ENCODE measurements at places on chromosomes 5 and 9. TPM values are rescaled to one million over a fixed set of nuclear protein-coding genes. Genes with fewer than 3 reads are reported as not detected.
A peak's percentile ranks its signal among the peaks of the same experiment; 100 is the strongest.

FBLL1 gene
- 0.21 TPM for total RNA-seq

SYNPO gene
- total RNA-seq: not detected

ANKRD34B gene
- total RNA-seq: not detected

DOCK8 gene
- total RNA-seq: 386 TPM

DNA sequence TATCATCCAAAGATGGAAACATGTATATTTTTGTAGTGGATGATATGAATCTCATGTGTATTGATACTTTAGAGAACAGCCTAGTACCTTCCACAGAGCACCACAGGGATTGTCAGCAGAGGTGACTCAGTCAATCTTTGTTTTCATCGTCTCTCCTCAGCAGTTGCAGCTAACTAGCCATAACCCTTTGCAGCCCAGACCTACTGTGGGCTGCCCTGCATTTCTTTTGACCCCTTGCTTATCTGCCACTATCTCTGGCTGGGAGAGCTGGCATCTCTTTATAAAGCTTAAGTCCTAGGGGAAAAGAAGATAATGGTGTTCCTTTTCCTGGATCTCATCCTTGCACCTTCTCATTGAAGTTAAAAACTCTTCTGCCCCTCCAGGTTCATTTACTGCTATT is 28.7 kb downstream of the HMGCR start:
- no peak for DNase-seq
- no peaks in the 10 kb centered on the region for H3K27me3 ChIP-seq
- no peak overlapping the region for H3K27ac ChIP-seq
- H3K4me1 ChIP-seq: no peaks in the 10 kb centered on the region
- no peak overlapping the region for H3K4me3 ChIP-seq

DNA sequence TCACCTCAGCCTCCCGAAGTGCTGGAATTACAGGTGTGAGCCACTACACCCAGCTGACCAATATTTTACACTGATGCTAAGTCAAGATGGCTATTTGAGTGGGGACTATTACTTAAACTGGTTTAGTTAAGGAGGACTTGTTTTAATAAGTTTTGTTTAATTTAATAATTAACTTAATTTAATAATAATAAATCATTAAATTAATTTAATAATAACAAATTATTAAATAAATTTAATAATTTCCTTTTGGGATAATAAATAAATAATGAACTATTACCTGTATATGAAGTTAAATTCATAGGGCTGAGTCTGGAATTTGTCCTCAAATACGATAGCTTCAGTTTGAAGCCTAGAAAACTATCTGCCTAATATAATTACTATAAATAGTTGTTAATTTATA is 665.1 kb upstream of the COX7C start:
- H3K27ac ChIP-seq: no peak overlapping the region
- no peaks in the 10 kb centered on the region for H3K27me3 ChIP-seq
- no peak overlapping the region for H3K4me3 ChIP-seq
- DNase-seq: no peak

DNA sequence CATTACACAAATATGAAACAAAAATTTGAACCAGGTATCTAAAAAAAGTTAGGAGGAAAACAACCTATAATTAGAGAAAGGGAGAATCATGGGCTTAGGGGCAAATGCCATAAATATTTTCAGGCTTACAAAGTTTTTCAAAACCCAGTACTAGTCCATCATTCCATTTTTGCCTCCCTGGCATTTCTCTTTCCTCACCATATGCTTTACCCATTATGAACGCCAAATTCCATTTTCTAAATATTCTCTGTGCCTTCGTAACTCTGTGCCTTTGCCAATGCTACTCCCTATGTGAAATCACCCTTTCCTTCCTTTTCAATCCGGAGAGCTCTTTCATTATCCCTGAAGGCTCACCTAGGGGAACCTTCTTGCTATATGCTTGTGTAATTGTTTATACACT is 434.1 kb downstream of the ZSWIM6 start:
- H3K4me3 ChIP-seq: no peak overlapping the region
- no peak overlapping the region for H3K27ac ChIP-seq
- H3K27me3 ChIP-seq: no peaks in the 10 kb centered on the region
- DNase-seq: no peak
- H3K4me1 ChIP-seq: no peaks in the 10 kb centered on the region

GRCh38 chr5:16768184-16768583 is 151.4 kb upstream of the RETREG1 start:
- DNase-seq: no peak
- no peak overlapping the region for H3K4me3 ChIP-seq
- H3K27ac ChIP-seq: no peak overlapping the region
- no peaks in the 10 kb centered on the region for H3K4me1 ChIP-seq

DNA sequence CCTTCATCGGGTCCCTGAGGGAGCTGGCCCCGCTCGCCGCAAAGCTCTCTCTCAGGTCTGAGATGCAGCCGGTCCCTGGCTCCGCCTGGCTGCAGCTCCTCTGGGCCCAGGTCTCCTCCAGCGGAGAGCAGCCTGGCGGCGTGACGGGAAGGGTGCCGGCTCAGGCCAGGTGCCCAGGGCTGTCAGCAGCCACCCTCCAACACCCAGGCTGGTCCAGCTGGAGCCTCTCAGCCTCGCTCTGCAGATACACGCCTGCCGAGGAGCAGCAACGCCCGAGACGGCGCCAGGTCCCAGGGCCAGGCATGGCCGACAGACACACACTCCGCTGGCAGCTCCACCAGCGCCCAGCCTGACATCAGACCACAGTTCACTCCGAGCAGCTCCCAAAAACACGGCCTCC is 25.6 kb downstream of the FAM163B start:
- no peaks in the 10 kb centered on the region for H3K36me3 ChIP-seq
- H3K4me1 ChIP-seq: no peaks in the 10 kb centered on the region
- H3K27me3 ChIP-seq: peaks cover 35% of the 10 kb centered on the region
- DNase-seq: no peak
- no peak overlapping the region for H3K27ac ChIP-seq
- H3K4me3 ChIP-seq: no peak overlapping the region

- H3K4me3 ChIP-seq: no peak overlapping the region
- H3K36me3 ChIP-seq: no peaks in the 10 kb centered on the region
- DNase-seq: peak; percentile 42
- no peaks in the 10 kb centered on the region for H3K27me3 ChIP-seq
- peaks cover 20% of the 10 kb centered on the region for H3K4me1 ChIP-seq
Observed at GRCh38 chr9:127163409-127163808, 41.0 kb upstream of the ANGPTL2 start.

DNA sequence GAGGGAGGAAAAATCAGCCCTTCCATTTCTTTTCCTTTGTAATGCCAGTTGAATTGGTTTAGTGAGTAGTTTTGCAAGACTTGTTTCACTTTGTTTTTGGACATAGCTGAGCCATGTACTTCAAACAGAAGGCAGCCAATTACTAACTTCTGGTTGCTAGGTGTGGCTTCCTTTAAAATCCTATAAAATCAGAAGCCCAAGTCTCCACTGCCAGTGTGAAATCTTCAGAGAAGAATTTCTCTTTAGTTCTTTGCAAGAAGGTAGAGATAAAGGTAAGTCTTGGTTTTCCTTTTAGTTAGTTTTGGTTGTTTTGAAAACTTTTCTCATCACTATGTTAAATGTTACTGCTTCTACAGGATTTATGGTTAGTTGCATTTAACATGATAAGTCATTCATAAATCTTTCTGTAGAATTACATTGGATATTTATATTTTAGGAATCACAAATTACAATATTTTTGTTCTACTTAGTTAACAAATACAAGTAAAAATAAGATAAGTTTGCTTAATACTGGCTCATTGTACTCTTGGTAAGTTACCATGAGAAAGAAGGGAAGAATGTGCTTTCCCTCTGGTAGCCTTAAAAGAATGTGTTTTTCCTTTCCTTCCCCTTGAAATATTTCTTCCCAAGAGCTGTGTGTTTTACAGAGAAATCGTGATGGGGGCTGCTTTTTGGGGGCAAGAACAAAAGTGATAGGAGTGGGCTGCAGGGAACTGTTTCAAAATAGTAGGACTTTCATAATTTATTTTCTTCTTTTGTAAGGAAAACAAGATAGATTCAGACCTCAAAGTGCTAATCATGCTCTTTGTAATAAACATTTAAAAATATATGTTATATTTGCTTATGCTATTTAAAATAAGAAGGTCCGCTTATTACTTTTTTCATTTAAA is at the start of gene ANXA1:
ANXA1 (plus strand) TSS at position 213 of the 890 bp plus-strand sequence. CDS start 6,671 bp downstream, outside the sequence.
- H3K27me3 ChIP-seq: no peaks in the 10 kb centered on the region
- peak within 1 kb of the TSS; percentile 86 for H3K27ac ChIP-seq
- H3K4me3 ChIP-seq: peak within 1 kb of the TSS; percentile 88
- peaks cover 76% of the 10 kb centered on the region for H3K4me1 ChIP-seq
- peaks cover 20% of the 10 kb centered on the region for H3K36me3 ChIP-seq
- no peak for DNase-seq

GRCh38 chr5:91135475-91136248 is 247.5 kb downstream of the ARRDC3 start:
- H3K4me3 ChIP-seq: peak overlapping the region; percentile 4
- peaks cover 4% of the 10 kb centered on the region for H3K36me3 ChIP-seq
- H3K4me1 ChIP-seq: peaks cover 38% of the 10 kb centered on the region
- H3K27me3 ChIP-seq: peaks cover 7% of the 10 kb centered on the region
- peak overlapping the region; percentile 62 for H3K27ac ChIP-seq

- H3K4me3 ChIP-seq: no peak overlapping the region
- no peak overlapping the region for H3K27ac ChIP-seq
- H3K4me1 ChIP-seq: no peaks in the 10 kb centered on the region
- H3K27me3 ChIP-seq: no peaks in the 10 kb centered on the region
Observed at GRCh38 chr9:15203581-15203980, 103.4 kb downstream of the TTC39B start.

- no peak overlapping the region for H3K4me3 ChIP-seq
- H3K4me1 ChIP-seq: peaks cover 9% of the 10 kb centered on the region
- peaks cover 2% of the 10 kb centered on the region for H3K36me3 ChIP-seq
Observed at GRCh38 chr5:36950586-36951457, 74.3 kb downstream of the NIPBL start.

- no peak overlapping the region for H3K4me3 ChIP-seq
- no peak overlapping the region for H3K27ac ChIP-seq
- no peak for DNase-seq
- no peaks in the 10 kb centered on the region for H3K36me3 ChIP-seq
Observed at GRCh38 chr5:74322191-74322590, 318.3 kb downstream of the ENC1 start.
